Foreskin fibroblast (primary cell): ENCODE measurements at places on chromosomes 2 and 18.

DNA sequence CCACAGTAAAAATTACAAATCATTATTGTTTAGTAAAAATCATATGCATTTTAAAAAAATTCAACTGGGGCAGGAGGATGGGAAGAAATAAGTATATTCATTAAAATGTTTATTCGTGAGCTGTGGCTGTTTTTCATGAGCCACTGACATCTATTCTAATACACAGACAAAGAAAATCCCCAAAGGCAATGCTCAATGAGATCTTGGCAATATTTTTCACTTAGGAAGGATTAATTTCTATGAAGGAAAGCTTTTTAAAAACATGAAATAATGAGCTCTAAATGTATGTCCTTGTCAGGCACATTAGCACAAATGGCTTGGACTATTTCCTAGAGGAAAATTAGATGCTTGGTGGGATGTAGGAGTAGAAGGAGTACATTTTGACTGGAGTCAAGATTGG is 262.0 kb upstream of the MMADHC start:
- DNase-seq = no peak

DNA sequence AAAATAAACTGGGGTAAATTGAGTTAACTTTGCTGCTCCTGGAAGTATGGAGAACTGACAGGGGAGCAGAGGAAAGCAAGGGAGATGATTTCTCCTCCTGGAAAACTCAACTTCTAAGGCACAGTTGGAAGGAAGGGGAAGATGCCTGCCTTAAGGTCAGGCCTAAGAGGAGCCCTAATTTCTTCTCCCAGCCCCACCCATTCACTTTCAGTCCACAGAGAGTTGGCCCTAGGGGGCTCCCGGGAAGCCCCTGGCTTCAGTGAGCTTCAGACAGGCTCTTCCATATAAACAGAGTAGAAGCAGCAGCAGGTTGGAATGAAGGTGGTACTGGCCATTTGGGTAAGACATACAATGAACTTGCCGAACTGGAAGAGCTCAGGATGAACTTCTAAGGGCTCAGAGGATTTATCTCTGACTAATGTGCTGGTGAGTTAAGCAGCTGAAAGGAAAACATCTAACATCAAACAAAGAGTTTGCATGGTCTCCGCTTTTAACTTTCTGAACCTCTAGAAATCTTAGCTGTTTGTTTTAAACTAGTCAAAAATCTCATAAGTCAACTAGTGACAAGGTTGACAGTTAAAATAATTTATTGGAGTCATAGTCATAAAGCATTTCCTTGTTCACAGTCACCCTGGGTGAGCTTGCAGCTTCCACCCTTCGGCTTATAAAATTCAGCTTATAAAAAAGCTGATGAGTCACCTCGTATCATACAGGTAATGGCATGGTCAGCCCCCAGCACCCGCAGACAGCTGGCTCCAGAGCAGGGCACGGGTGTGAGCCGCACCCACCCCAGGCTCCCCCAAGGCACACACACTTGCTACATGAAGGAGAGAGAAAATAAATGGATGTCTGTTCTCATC is 9.8 kb downstream of the MALL start:
- peak; percentile 49 for DNase-seq

DNA sequence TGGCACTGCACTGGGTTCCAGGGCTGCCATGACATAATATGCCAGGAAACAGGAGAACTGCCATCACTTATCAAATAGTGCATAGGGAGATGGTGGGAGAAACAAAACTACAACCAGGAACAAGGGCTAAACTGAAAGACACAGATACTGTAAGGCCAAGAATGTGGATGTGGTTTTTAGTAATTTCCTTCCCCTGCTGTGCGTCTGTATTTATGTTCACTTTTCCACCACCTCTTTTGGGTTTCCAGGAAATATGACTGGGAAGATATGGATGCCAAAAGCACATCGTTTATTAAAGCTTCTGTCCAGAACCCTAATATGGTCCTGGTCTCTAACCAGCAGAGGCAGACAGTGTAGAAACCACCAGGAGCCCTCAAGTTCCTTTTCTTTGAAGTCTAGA is 759.7 kb upstream of the FANCL start:
- peak; percentile 4 for DNase-seq

GRCh38 chr18:13548966-13549879 is 177.1 kb downstream of the FAM210A start:
- DNase-seq = no peak

GRCh38 chr2:240358821-240359397 is 76.6 kb upstream of the GPC1 start:
- no peak for DNase-seq

DNA sequence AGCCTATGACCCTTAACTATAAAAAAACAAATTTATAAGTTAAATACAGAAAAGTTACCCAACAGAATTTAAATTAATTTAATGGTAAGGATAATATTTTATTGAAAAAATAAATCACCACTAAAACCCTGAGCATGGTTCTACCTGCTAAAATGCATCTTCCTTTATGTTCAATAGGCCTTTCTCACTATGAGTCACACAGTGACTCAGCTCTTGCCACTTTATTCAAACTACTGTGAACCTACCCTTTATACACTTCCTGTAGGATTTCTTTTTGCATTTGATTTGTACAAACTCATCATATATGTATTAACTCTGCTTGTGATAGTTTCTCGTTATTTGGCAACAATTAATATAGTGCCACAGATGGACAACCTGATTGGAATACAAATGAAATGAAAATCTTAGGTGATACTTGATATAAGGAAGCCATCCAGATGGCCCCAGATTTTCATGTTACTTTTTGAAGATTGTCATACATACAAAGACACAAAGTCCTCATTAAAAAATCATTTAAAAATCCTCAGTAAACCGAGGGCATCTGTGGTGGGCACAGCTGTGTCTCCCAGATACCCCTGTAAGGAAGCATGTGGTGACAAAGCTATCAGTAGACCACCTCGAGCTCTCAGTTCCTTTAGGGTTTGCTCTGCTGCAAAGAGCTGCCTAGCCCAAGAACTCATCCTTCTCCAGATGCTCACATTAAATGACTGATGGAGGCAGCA is 55.2 kb upstream of the COBLL1 start:
- DNase-seq = peak; percentile 85

DNA sequence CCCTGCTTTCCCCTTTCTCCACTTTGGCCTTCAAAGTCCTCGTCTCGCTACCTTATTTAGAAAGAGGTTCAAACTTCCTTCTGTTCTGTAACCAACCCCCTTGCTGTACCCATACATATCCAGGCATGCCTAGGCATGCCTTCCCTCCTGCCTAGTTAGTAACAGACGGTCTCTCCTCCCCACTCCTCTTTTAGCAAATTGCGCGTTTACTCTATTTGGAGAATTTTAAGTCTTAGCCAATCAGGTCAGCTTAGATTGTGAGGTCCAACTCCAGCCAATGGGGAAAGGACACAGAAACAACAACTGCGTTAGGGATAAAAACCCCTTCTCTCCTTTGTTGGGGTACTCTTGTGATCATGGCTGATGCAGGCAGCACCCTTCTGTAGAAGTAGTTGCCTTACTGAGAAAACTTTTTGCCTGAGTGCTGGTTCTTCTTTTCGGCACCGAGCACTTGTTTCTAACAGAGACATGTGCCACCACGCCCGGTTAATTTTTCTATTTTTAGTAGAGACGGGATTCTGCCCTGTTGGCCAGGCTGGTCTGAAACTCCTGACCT is 85.9 kb upstream of the FOXI3 start:
- DNase-seq = no peak

DNA sequence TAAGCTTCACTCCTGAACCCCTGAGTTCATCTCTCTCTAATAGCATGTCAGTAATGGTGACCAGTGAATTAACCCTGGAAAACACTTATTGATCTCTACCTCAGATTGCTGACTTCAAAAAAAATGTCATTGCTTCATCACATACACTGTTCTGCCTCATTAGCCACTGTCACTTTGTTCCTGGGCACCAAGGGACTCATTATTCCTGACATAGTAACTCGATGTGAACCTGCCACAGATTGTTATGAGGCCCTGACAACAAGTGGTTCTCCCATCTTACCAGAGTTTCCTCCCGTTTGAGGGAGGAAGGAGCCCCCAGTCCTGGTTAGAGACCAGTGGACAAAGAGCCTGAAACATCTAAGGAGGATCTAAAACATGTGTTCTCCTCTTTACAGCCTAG is 403.3 kb upstream of the SMIM21 start:
- DNase-seq = no peak

DNA sequence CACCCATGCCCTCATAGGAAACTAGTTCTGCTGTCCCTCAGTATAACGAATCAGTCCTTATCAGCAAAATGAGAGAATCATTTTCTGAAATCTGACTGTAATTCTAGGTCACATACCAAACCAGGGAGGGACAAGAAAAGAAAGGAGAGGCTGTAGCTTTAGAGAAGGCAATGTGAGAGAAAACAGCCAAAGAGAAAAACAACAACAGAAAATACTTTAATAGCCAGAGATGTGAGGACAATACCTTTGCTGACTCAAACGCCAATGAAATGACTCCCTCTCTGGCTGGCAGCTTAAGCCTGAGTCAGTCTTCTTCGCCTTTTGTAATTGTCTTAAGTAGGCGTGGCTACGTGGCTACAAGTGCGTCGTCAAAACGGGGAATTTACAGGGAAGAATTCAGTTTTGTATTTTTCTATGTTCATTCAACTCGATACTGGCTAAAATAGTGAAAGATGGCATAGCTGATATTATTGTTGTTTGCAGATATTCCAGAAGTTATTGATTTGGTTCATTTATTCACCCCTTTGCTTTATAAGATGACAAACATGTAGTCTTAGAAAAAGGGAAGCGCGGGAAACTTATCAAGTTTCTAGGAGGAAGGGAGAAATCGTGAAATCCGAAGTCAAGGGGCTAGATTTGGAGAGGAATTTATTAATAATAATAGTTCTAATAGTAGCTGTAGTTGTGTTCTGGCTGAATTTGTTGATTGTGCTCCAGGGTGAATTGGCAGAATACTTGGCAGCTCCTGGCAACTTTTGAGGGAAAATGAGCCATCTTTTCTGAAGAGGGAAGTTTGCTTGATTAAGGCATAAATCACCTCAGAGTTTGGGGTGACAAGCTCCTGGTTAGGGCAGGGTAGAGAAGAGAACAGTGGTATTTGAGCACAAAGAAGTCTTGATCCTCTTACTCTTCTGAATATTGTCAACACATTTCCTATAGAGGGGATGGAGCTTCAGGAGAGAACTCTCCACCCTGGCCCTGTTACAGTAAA is at the start of gene IL1A:
Gene IL1A (minus strand): TSS at position 295 of the 991 bp plus-strand sequence. CDS start 723 bp downstream, outside the sequence.
- no peak for DNase-seq

- no peak for DNase-seq
Observed at GRCh38 chr18:61549416-61549815, 216.2 kb downstream of the CDH20 start.

- no peak for DNase-seq
Observed at GRCh38 chr18:35592298-35592697, 10.8 kb downstream of the GALNT1 start.

GRCh38 chr18:50453732-50454131 is 78.9 kb downstream of the SKA1 start:
- DNase-seq = no peak

GRCh38 chr2:241519669-241520068 is 11.3 kb upstream of the STK25 start:
- no peak for DNase-seq

DNA sequence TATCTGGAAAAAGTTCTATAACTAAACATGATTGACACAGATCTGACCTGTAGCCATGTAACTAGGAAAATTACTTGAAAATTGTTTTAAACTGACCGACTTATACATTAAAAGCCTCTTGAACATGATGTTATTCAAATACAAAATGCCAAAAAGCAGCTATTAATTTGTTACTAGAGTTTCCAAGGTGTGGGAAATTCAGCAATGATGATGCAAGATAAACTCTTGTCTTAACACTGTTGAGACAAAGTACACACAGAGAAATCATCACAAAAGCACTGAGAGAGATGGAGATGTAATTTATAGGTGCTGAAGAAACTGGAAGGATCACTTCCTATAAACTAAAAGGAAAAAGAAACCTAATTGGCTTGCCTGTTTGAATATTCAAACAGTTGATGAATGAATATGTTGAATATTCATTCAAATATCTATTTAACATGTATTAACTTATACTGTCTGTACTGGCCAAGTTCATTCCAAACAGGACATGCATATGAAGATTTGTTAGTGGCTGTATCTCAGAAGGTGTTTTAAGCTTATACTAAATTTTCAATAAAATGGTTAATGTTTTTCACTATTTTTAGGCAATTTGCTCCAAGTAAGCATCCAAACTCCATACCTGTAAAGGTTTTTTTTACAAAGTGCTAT is 34.6 kb upstream of the WDR75 start:
- peak; percentile 9 for DNase-seq

DNA sequence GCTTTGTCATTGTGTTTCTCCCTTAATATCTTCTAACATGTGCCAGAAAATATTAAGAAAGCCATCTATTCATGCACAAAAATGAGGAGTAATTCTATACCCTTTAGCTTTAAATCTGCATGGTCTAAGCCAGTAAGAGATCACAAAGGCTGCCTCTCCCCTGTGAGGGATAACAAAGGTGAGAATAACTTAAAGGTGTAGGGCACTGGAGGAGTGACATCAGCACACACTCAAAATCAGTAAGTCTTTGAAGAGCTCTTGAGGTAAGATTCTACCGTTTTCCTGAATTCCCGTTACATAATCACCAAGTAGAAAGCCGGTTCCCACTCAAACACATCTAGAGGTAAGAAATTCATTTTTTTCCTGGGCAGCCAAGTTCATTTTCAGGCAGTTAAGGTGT is 123.9 kb upstream of the SULT1C3 start:
- no peak for DNase-seq

- DNase-seq = no peak
Observed at GRCh38 chr18:26267357-26267930, 41.2 kb downstream of the TAF4B start.

DNA sequence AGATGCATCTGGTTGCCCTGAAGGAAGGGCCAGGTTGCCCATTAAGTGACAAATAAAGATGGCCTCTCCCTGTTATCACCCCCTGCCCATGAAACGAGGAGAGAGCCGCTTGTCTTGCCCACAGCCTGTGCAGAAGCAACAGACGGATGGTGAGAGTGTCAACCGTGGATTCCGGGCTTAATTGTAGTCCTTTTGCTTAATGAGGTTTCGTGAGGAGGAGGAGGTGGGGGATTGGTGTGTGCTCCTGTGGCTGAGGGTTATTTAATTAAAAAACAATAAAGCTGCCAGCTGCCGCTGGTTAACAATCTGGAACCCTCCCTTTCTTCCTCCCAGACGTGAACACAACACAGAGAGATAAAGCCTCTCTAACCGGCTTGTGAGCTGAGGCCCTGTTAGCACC is 188.0 kb upstream of the PARD3B start:
- DNase-seq = no peak

GRCh38 chr2:66364495-66365333 is 70.2 kb upstream of the MEIS1 start:
- DNase-seq = peak; percentile 57

- no peak for DNase-seq
Observed at GRCh38 chr2:94871226-94872087, at the start of gene TEKT4. TEKT4 (plus strand) TSS chr2:94871430; CDS start chr2:94871580, 150 bp downstream.

DNA sequence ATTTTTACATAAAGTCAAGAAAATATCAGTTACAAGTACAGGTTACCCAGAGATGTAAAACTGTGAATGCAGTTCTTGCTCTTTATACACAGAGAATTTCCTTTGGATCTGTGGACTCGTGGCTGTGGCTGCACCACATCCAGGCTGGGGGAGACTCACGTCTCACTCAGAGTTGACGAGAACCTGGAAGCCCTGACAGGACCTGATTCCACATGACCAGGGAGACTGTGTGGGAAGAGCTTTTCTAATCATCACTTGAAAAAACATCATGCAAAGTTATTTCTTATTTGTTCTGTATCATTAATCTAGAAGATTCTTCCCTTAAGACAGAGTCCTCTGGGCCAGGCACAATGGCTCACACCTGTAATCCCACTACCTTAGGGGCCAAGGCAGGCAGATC is 1159.0 kb downstream of the RPIA start:
- no peak for DNase-seq
